ENCODE measurements at places on chromosomes 1 and 21.

- no peaks in the 10 kb centered on the region for H3K36me3 ChIP-seq
- no peak overlapping the region for H3K4me3 ChIP-seq
- H3K4me1 ChIP-seq: peaks cover 7% of the 10 kb centered on the region
- no peak overlapping the region for H3K27ac ChIP-seq
- no peaks in the 10 kb centered on the region for H3K27me3 ChIP-seq
These were observed 108.3 kb downstream of the SIPA1L2 start for GRCh38 chr1:232521660-232522059.

GRCh38 chr1:77545970-77546369, 136.5 kb downstream of the ZZZ3 start:
- H3K4me1 ChIP-seq: peaks cover 35% of the 10 kb centered on the region
- H3K4me3 ChIP-seq: no peak overlapping the region
- no peak for DNase-seq
- H3K27me3 ChIP-seq: no peaks in the 10 kb centered on the region

DNA sequence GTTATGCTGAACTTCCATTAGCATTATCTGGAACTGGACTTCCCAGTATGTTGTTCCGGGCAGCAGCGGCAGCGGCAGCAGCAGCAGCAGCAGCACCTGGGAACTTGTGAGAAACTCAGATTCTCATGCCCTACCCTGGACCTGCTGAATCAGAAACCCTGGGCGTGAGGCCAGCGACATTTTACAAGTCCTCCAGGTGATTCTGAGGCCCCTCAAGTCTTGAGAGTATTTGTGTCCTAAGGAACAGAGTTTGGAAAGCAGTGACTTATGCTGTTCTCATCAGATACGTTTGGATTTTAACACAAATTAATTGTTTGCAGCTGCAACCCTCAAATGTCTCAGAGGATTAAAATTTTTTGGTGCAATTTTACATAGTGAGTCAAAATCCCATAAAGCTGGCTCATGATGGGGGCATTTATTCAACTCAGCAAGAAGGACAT, 157.2 kb upstream of the KAZN start:
- no peaks in the 10 kb centered on the region for H3K27me3 ChIP-seq
- H3K4me3 ChIP-seq: no peak overlapping the region
- H3K27ac ChIP-seq: peak overlapping the region; percentile 35
- H3K4me1 ChIP-seq: peaks cover 39% of the 10 kb centered on the region
- H3K36me3 ChIP-seq: no peaks in the 10 kb centered on the region

DNA sequence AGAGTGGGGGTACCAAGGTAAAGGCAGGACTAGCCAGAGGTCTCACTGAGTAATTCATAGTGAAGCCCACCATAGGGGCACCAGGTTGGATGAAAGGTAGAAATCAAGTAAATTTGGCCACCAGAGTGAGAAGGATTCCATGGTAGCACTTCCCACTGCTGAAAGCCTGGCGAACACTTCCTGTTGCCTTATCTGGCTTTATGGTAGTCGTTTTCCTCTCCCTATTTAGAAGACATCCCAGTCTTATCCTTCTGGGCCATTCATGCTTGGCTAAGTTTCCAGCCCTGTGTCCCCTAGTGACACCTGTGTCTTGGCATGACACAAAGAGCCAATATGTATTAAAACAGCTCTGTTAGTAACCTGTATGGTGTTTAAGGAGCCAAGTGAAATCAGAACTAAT, 74.3 kb upstream of the SIPA1L2 start:
- H3K27me3 ChIP-seq: no peaks in the 10 kb centered on the region
- no peak overlapping the region for H3K27ac ChIP-seq
- no peak overlapping the region for H3K4me3 ChIP-seq
- H3K4me1 ChIP-seq: peaks cover 9% of the 10 kb centered on the region
- no peak for DNase-seq

DNA sequence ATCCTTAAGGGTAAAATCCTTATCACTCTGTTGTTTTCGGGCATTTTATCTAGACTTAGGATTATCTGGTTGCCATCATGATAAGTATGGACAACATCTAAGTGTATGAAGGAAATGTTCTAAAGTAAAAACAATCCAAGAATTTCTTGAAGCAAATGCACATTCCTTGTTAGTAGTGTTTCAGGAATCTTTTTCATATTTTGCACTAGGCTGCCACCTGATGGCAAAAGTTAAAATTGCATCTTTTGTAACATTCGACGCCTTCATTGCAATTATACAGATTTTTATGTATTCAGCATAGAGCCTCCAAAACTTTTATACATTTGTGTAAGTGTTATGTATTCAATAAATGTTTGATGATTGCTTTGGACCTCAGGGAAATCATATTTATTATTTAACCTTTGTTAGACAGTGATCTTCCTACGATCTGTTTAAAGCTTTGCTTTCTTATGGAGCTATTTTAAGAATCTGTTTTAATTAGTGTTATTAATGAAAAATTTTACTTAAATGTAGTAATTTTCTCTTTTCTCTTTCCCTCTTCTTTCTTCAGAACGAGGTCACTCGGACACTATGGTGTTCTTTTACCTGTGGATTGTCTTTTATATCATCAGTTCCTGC, 49.4 kb upstream of the KIAA1614 start:
- H3K4me3 ChIP-seq: no peak overlapping the region
- no peak overlapping the region for H3K27ac ChIP-seq
- DNase-seq: peak; percentile 53
- H3K36me3 ChIP-seq: peaks cover 8% of the 10 kb centered on the region

All from osteoblast (primary cell).